ENCODE measurements at places on chromosomes 3 and 15.

GRCh38 chr15:92117261-92117731, 263.8 kb downstream of the SLCO3A1 start:
- DNase-seq, result no peak

GRCh38 chr3:20673866-20674265, 487.9 kb upstream of the SGO1 start:
- no peak for DNase-seq

GRCh38 chr15:35728219-35728940, 182.4 kb upstream of the DPH6 start:
- DNase-seq, result no peak

- peak; percentile 56 for DNase-seq
Observed at GRCh38 chr3:59759298-59760031, 709.6 kb upstream of the CFAP20DC start.

DNA sequence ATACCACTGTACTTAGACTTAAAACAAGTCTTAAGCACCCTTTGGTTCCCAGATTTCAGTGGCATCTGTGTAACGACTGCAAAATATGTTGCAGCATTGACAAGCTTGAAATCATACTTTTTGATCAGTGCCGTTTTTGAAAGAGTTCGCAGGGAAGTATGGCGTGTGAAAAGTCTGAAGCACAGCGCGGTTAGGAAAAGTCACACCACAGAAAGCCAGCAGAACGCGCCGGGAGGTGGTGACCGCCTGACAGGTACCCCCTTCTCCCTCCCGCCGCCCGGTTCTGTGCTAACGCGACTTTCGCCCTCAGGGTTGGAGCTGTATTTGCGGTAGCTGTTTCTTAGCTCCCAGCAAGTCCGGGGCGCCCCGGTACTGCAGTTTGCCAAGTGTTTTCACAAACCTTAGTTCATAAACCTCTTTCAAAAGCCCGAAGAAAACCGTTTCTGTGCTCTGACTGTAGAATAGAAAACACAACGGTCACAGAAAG, 481 bp upstream of the CRYBG3 start:
- no peak for DNase-seq

DNA sequence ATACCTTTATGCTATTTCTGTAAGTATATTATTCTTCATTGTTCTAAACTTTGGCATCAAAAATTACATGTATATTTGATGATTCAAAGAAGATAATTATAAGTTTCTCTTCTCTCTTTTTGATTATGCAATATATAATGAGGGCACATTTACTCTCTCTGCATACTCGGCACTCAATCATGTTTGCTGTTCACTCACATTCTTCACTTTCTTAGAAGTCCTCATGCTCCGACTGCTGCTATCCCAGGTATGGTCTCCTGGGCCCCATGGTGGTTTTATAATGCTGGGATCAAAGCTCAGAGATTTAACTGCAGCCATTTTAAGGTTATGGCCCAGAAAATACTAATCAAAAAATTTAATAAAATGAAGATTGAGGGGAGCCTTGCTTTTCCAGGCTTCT, 529.7 kb upstream of the IL12A start:
- no peak for DNase-seq

- DNase-seq, result no peak
Observed at GRCh38 chr15:86392874-86393273, 313.2 kb downstream of the AGBL1 start.

DNA sequence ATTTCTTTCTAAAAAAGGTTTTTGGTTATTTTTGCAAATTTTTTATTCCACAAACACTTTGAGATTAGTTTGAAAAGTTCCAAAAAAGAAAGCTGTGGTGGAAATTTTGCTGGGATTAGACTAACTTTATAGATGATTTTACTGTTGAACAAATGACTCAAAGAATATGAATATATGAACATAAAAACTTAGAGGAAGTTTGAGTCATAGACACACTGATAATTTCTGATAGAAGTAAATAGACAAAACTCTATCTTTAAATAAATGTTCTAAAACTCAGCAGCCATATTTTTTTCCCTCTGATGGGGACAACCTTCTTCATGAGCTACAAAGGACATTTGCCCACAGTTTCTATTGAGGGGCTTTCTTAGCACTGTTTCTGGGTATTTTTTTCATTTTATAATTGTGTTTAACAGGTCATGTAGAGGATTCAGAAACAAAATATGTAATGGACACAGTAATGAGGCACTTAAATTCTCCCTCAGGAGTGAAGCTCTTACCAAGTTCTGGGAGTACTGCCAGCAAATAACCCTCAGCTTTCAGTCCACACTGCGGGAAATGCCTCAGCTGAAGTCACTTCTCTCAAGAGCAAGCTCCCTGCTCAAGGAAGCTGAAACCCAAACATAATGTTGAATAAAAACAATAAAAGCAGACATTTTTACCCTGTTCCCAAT, 157.6 kb downstream of the NFKBIZ start:
- no peak for DNase-seq

GRCh38 chr15:71732636-71733035, 77.7 kb upstream of the NR2E3 start:
- no peak for DNase-seq

- no peak for DNase-seq
Observed at GRCh38 chr3:177231242-177231641, 34.0 kb upstream of the TBL1XR1 start.

GRCh38 chr15:64112904-64113303, 17.1 kb downstream of the SNX1 start:
- DNase-seq, result no peak

DNA sequence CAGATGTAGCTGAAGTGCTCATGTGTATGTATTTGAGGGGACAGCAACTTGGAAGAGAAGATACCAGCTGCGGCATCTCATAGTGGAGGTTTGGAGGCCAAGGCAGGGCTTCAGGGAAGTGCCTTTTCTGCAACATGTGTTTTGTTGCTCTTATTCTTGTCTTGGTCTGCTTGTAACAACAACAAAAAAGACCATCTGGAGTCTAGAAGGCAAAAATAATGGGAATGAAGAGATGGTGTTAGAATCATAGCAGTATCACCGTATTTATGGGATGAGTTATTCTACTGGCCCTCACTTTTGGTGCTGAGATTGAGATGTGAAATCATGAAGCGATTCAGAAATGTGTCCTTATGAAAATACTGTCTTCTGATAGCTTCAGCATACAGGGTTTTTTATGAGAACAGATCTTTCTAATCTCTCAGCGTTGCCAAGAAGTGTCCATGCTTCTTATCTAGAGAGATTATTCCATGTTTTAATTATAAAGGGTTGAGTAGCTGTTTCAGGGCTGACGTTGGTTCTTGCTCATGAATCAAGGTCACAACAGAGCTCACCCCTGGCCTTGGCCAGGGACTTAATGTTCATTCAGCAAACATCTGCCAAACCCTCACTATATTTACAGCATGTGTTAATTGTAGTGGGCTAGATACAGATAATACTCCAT, 58.0 kb downstream of the ITPR1 start:
- no peak for DNase-seq

- DNase-seq, result no peak
Observed at GRCh38 chr15:40445421-40445922, 4.7 kb downstream of the BAHD1 start.

DNA sequence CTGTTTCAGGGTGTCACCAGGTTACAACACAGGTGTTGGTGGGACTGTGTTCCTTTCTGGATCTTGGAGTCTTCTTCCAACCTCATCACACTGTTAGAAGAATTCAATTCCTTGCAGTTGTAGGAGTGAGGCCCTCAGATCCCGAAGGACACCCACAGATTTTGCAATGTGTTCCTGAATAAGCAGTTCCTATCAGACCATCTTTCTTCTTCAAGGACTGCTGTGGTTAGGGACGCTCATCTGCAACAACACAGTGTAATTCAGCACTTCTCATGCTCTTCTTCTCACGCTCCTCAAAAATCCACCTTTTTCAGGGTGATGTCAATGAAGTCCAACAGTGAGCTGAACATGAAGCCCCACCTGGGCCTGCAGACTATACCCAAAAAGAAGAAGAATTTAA, 18.8 kb downstream of the TM2D3 start:
- no peak for DNase-seq

DNA sequence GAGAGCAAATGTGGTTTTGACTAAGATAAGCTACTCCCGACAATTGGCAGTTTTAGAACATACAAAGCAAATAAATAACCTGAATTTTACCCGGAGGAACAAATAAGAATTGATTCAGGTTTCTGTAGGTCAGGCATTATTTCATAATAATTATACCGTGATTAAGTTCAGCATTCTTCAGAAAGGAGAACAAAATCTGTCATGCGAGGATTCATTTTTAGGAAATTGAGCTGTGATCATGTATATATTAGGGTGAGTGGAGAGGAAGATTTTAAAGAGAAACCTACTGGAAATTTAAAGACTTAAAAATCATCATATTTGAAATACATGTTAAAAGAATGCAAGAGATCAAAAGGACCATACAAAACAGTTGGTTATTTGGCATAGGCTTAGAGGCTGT, 20.5 kb downstream of the ZNF609 start:
- DNase-seq, result no peak

DNA sequence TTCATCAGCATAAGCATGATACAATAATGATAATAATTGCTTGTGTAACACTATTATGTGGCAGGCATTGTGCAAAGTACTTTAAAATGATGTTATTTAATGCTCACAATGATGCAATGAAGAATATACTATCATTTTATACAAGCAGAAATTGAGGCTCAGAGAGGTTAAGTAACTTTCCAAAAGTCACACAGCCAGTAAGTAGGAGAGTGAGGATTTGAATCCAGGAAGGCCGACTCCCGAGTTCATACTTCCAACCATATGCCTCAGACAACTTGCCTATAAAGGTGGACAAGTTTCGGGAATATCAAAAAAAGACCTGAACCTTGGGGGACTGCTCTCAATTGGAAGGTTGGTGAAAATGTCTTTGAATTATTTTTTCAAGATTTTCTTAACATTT, 19.9 kb downstream of the RARB start:
- no peak for DNase-seq

GRCh38 chr15:83283138-83283812, 1.2 kb downstream of the BNC1 start:
- DNase-seq, result no peak

GRCh38 chr3:140276703-140277102, 341.7 kb downstream of the CLSTN2 start:
- no peak for DNase-seq

GRCh38 chr3:100210772-100211135, 50.0 kb upstream of the TBC1D23 start:
- no peak for DNase-seq

DNA sequence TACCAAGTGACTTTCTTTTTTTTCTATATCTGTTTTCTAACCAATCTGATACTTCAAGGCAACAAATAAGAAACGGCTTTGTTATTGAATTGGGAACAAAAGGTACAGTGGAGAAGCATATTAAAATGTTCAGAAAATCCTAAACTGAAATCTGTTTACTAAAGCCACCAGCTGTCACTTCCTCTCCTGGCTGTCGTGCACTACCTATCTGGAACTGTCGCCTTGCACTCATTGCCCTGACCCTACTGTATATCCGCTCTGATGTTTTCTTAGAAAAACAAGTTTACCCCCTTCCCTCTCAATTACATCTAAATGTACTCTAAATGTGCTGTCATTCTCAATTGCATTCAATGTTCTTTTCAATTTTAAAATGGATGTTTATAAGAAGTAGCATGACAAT, 439.8 kb upstream of the ARRDC4 start:
- DNase-seq, result no peak

DNA sequence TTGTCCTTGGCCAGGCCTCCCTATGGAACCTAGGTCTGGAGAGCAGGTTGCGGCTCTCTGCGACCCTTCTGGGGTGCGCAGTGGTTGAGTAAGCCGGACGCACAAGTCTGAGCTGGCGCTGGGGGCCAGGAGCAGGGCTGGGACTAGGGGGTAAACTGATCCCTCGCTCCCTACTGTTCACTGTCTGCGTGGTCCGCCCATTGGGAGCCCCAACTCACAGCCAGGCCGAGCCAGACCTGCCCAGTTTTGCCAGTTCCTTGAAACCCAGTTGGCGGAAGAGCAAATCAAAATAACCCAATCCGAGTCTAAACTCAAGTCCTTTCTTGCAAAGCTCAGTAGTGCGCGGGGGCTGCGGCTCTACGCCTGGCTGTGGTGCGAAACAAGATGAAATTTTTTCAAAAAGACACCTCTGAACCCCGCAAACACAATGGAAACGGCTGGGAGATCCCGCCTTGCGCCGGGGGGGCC, 17.5 kb downstream of the RGMA start:
- no peak for DNase-seq

GRCh38 chr15:86300390-86301125, 220.9 kb downstream of the AGBL1 start:
- no peak for DNase-seq

DNA sequence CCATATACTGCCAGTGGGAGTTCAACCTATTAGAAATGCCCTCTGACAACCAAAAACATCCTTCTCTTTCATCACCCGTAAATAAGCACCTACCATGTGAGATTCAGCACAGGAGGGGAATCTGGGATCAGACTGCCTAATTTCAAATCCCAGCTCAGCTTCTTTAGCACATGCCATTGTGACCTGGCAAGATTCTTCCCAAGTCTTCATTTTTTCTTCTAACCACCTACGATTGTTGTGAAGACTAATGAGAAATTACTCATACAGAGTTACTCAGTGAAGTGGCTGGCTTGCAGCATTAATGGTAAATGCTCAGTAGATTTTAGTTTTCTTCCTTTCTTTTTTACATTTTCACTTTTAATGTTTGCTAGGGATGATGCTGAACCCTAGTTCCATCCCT, 176.7 kb downstream of the PDZRN3 start:
- DNase-seq, result no peak

GRCh38 chr3:158121295-158121694, 11.4 kb downstream of the RSRC1 start:
- no peak for DNase-seq

- DNase-seq, result no peak
Observed at GRCh38 chr3:138862924-138863775, 28.4 kb upstream of the PIK3CB start.

GRCh38 chr15:74906067-74906449, 593 bp downstream of the FAM219B start:
- DNase-seq, result no peak

GRCh38 chr15:90987561-90988141, 6.7 kb downstream of the PRC1 start:
- no peak for DNase-seq

DNA sequence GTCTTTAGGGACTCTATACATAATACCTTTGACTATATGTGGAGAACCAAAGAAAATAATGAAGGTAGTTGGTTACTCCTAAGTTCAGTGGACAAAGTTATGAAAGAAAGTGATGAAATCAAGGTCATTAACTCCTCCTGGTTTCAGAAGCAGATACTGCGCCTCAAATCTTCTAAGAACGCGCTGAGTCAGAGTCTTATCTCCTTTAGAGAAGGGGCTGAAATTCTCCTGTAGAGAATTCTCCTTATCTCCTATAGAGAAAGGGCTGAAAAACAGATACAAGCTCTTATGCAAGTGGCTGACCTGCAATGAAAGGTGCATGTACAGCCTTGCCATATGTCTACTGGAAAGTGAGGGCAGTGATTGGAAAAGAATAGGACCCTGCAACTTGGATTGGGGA, 824.2 kb downstream of the NSUN3 start:
- DNase-seq, result no peak

- no peak for DNase-seq
Observed at GRCh38 chr3:119279101-119279554, 15.1 kb upstream of the ARHGAP31 start.

- DNase-seq, result no peak
Observed at GRCh38 chr3:25294169-25294805, 133.8 kb upstream of the RARB start.

- no peak for DNase-seq
Observed at GRCh38 chr3:52227766-52228165, 2.3 kb upstream of the TLR9 start.

GRCh38 chr3:75337226-75337900, 326.8 kb upstream of the FRG2C start:
- no peak for DNase-seq

- no peak for DNase-seq
Observed at GRCh38 chr15:34644061-34644460, 60.6 kb upstream of the GOLGA8B start.

- no peak for DNase-seq
Observed at GRCh38 chr3:183254487-183255347, 1.7 kb downstream of the B3GNT5 start.

All from stimulated activated CD8-positive, alpha-beta memory T cell treated with anti-CD3 and anti-CD28 coated beads, Interleukin-15, amount 100 ng/mL, for 48 hours (primary cell).